Mesendoderm (in vitro differentiated cells): ENCODE measurements at places on chromosomes 16 and 17.
A peak's percentile ranks its signal among the peaks of the same experiment; 100 is the strongest.

DNA sequence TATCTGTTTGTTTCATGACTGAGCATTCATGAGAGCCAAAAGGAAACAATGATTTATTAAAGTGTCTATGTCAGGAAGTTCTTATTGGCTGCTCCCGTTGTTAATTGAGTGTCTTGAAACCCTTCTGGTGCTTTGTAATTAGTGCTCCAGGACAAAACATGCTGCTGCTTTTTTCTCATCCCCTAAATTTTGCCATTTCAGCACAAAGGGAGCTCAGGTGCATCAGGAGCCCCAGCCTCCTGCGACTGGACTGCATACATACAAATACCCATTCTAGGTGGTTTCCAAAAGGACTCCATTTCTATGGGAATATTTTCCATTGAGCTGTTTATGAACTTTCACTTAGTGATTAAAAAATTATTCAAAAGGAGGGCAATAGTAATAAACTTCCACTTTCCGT lies 354.0 kb downstream of the CDH13 start:
- DNase-seq: no peak

DNA sequence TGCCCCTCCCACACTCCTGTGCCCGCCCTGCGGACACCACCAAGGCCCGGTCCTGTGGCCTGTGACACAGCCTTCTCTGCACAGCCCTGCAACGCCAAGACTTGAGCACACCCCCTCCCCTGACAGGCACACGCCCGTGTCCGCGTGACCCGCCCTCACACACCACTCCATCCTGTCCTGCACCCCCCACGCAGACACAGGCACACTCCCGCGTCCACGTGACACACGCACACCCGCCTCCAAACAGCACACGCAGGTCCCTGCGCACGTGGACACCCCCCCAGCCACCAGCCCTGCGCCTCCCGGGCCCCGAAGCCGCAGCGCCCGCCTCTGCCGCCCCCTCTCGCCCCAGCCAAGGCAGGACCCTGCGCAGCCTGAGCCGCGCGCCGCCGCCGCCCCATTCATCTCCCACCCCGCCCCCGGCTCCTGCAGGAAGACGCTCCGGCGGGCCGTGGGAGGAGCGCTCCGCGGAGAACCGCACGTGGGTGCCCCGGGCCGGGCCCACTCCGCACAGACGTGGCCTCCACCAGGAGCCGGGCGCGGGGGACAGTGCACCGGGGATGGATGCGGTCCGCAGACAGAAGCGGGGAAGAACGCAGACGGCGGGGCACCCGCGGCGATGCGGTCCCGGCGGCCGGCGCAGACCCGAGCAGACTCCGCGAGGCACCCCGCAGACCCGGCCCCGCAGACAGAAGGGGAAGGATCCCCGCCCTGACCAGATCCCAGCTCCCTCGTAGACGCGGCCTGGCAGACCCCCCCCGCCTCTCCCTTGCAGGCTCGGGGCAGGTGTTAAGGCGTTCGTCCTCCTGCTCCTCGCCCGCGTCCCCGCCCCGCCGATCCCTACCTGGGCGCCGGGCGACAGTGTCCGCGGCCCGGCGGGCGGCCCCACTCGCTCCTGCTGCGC lies 506 bp downstream of the CAMKK1 start:
- DNase-seq: peak; percentile 60

DNA sequence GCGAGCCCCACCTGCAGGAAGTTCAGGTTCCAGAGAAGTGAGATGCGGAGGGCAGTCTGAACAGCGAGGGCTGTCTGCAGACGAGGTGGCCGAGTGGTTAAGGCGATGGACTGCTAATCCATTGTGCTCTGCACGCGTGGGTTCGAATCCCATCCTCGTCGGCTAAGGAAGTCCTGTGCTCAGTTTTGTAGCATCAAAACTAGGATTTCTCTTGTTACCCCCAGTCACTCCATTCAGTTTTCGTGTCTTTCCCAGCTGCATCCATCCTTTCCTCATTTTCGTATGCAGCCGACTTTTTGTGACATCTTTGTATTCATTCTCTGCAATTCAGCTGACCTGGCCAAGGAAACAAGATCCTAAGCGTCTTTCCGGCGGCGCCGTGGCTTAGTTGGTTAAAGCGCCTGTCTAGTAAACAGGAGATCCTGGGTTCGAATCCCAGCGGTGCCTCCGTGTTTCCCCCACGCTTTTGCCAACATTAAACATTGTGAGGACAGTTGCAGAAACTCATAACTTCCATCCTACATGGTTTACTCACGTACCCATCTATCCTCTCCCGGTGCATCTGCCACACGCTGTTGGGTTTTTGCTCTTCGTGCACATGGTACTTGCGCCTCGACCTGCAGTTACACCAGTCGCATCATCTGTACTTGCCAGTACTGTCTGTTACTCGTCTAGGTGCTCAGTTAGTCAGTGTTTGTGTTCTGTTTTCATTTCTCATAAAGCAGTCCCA lies 3.0 kb downstream of the BORCS6 start:
- peak; percentile 98 for DNase-seq

GRCh38 chr17:6084311-6085161 lies 14.4 kb downstream of the WSCD1 start:
- no peak for DNase-seq

- peak; percentile 5 for DNase-seq
Observed at GRCh38 chr16:15644267-15644961, 1.5 kb upstream of the MARF1 start.

GRCh38 chr17:17351901-17352781 lies 49.0 kb downstream of the NT5M start:
- DNase-seq: peak; percentile 24

- no peak for DNase-seq
Observed at GRCh38 chr17:10776381-10776780, 27.5 kb downstream of the TMEM238L start.

DNA sequence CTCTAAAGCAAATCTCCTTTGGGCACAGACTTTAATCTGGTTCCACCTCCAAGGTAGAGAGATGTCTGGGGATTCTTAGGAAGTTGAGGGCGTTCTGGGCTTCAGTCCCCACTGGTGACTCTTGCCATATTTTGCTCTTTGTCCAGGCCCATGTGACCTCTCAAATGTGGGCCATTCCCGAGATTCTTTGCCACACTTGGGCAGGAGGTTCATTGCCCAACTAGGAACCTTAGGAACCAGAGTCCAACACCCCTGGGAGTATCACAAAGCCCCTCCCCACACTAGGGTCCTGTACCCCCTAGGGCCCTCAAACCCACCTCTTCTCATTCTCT lies 6.5 kb downstream of the KRT14 start:
- DNase-seq: no peak

GRCh38 chr16:74951681-74952080 lies 33.2 kb downstream of the WDR59 start:
- DNase-seq: no peak

DNA sequence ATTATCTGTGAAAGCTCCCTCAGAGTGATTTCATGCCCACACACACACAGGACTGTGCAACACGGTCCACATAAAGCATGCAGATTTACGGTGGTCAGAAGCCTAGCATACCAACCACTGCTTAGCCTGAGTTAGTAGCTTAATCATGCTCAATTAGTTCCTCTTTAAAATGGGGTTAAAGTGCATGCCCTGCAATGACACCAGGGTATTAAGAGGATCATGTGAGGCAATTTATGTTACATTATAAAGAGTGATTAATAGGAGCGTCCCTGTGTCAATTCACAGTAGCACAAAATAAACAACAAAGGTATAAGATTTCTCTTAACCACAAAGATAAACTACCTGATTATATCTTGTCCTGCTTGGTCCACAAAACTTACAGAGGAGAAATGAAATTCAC lies 39.8 kb downstream of the C17orf67 start:
- no peak for DNase-seq

DNA sequence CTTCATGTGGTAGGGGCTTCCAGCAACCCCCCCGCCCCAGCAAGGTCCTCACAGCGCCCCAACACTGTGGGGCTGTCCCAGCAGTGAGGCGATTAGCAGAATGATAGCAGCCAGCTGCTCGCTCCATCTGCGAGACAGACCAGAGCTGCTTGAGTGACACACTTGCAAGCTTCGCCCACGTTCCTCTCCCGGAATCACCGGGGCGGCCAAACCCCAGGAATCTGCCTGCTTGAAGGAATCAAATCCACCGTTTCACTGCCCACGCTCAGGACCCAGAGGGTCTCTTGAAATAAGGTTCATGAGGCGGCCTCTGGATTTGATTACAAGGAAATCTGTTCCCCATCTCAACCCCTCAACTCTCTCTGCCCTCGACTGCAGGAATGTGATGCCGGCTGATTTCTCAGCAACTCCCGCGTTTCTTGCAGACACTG lies 356.0 kb downstream of the C16orf95 start:
- no peak for DNase-seq

- DNase-seq: no peak
Observed at GRCh38 chr17:1331708-1332107, 52.2 kb downstream of the TRARG1 start.

DNA sequence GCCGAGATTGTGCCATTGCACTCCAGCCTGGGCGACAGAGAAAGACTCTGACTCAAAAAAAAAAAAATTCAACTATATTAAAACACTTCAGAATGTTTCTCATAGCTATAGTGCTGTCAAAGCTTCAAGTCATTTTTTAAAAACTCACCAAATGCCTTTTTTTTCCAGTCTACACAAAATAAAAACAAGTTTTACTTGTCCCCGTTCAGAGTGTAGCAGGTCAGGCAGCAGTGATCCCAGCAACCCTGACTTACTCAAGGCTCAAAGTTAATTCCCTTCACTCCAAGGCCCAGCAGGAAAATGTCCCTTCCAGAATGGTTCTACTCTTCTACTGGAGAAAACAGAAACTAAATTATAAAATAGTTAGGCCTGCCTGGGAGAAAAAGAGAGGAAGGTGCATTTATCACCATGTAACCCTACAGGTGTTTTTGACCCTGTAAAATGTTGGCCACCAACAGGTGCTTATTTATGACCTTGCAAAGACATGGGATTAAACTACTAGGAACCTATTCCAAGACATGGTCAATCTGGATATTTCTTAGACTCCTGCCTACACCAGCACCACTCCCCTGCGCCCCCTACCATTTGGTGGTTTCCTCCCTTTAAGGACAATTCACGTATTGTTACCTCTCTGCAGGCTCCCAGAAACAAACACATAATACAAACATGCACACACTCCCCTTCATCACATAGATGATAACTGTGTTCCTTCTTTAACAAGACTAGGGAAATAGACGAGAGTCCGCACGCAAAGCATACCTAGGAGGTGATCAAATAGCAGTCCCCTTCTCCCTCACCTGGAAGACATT lies 5.4 kb downstream of the AMFR start:
- no peak for DNase-seq

DNA sequence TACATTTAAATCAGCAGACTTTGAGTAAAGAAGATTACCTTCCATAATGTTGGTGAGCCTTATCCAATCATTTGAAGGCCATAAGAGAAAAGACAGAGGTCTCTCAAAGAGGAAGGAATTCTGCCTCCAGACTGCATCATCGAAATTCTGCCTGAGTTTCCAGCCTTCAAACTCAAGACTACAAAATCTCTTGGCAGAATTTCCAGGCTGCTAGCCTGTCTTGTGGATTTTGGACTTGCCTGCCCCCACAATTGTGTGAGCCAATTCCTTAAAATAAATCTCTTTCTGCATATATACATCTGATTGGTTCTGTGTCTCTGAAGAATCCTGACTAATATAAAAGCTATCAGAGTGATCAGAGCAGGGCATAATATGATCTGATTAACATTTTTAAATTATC lies 216.6 kb upstream of the CPHXL start:
- no peak for DNase-seq

- DNase-seq: peak; percentile 68
Observed at GRCh38 chr17:9755083-9755482, 36.3 kb downstream of the DHRS7C start.

GRCh38 chr17:60293580-60294335 lies 98.2 kb downstream of the USP32 start:
- DNase-seq: no peak

GRCh38 chr16:84361546-84361945 lies 6.8 kb upstream of the ATP2C2 start:
- no peak for DNase-seq
